Activated naive CD8-positive, alpha-beta T cell treated with anti-CD3 and anti-CD28 coated beads, Interleukin-2, amount 50 U/mL, for 16 hours (primary cell): ENCODE measurements at places on chromosomes 11 and 22.

DNA sequence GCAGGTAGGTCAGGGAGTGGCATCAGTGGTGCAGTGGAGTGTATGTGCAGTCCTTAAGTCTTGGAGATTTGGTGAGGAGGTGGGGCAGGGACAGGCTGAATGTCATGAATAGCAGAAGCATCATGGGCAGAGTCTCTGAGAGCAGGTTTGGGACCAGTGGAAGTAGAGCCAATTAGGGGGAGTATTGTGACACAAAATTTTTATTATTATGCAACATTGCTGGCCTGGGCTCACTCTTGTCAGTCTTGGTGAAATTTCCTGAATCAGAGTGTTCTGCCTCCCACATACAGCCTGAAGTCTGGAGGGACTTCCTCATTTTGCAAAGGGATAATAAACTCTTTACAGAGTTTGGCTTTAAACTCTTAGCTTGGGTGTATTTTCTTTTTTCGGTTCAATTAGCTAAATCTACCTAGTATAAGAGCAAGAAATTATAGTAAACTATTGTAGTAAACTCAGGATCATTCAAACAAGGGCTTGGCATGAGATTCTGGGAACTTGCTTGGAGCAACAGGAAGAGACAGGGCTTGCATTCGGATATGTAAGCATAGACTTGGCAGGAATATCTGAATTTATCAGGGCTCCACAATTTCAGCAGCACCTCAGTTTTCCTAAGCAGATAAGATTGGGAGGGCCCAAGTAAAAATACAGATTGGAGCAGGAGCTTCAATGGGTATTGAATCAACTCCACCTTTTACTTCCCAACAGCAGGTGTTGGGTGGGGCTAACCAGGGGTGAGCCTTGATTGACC lies 67.7 kb downstream of the FDX1 start:
- no peak for DNase-seq

GRCh38 chr22:35971456-35972119 lies 57.0 kb downstream of the RBFOX2 start:
- no peak for DNase-seq

DNA sequence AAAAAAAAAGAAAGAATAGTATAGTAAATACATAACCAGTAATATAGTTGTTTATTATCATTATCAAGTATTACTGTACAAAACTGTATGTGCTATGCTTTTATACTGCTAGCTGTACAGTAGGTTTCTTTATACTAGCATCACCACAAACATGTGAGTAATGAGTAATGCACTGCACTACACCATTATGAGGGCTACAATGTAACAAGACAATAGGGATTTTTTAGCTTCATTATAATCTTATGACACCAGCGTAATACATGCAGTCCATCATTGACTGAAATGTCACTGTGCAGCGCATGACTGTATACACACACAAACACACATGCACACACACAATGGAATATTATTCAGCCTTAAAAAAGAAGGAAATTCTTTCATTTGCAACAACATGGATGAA lies 111.5 kb upstream of the ZBED5 start:
- no peak for DNase-seq

DNA sequence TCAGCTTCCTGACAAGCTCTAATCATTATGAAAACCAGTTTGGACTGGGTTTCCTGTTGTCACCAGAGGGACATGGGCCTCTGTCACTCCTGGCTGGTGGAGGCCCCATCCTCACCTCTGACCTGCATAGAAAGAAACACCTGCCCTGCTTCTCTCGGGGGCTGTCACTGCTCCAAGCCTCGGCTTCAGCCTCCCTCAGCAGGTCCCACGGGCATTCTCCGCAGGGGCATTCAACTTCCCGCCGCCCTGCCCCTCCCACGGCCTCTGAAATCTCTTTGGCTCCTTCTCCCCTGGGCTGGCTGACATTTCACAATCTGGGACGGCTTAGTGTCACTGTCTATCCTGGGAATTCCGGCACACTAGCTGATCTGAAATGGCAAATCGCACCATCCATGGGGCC lies 257.9 kb downstream of the CTTN start:
- no peak for DNase-seq

DNA sequence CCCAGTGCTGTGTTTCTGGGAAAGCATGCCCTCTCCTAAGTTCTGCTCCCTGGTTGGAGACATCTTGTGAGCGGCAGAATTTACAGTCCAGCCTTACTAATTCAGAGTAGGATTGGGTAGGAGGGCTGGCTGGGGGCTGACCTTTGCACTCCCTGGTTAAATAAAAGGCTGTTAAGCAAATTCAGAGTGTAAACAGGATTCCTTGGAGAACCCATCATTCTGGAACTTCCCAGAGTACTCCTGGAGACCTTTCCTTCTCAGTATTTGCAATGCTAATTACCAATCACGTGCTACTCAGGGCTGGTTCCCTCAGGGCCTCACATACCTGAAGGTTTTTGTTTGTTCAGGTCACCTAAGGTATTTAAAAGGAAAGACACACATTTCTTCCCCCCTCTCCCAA lies 340.2 kb downstream of the TBC1D22A start:
- DNase-seq, result no peak

- no peak for DNase-seq
Measured at GRCh38 chr22:38950527-38951295, 6.7 kb upstream of the APOBEC3A start.

DNA sequence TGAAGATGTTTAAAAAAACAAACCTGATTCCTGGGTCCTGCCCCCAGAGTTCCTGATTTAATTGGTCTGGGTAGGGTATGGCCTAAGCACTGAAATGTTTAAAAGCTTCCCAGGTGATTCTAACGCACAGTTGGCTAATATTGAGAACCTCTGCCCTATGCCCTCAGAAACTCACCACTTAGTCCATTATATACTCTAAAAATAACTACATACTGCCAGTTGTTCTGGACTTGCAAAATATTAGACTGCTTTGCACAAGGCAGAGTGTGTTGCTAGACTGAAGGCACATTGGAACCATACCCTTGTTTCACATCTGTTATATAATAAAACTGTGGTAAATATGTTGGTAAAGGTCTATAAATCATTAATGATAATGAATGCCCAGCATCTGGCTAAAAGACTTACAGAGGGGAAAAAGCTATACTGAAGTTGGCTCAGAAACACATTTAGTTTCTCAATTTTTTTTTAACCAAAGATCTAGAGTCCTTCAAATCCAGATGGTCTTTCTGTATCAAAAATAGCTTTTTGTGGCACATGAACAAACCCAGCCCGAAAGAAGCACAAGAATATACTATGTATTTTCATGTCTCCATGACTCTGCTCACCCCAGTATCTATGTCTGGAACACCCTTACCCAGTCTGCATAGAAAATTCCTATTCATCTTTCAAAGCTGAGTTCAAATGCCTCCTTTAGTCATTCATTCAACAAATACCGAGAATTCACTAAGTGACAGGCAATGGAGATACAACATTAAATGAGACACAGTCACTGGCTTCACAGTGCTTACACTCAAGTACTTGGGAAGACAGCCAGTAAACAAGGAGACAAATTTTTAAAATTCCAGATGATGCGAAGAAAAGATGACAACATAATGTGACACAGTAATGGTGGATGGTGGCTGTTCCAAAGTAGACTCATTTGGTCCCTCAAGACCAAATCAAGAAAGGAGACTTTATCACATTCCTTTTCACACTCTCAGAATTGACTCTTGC lies 44.1 kb downstream of the RBFOX2 start:
- no peak for DNase-seq

GRCh38 chr11:46306296-46306853 lies 28.9 kb downstream of the CREB3L1 start:
- DNase-seq, result no peak

DNA sequence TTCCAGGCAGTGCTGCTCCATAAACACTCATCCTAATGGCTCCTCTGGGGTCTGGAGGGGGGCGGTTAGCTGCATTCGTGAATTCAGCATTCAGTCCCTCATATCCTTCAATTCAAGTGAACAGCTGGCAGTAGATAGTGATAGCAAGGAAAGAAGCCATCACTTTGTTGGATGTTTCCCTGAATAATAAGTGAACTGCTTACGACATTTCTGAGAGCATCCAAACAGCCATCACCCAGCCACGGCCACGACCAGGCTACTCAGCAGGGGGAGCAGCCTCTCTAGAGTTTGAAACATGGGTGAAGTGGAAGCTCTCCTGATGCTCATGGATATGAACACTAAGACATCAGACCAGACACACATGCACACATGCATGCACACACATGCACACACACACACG lies 163.6 kb downstream of the NTM start:
- DNase-seq, result no peak

- DNase-seq, result no peak
Measured at GRCh38 chr22:35212009-35212408, 45.3 kb upstream of the HMGXB4 start.

- no peak for DNase-seq
Measured at GRCh38 chr11:45097721-45098493, 48.5 kb upstream of the PRDM11 start.

GRCh38 chr11:83713708-83714107 lies 427.5 kb upstream of the CCDC90B start:
- no peak for DNase-seq

GRCh38 chr11:108916290-108916689 lies 251.4 kb downstream of the DDX10 start:
- no peak for DNase-seq

DNA sequence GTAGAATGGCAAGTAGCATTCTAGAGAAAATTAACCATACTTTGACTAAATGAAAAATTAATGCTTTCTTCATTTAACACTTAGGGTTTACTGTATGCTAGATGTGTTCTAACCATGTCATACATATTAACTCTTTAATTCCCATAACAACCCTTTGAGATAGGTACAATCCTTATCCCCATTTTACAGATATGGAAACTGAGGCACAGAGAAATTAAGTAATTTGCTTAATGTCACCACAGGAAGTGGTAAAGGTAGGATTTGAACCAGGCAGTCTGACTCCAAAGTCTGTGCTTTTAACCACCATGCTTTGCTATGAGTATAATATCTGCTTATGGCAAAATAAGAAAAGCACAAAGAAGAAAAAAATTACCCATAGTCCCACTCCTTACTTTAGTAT lies 59.5 kb downstream of the LIF start:
- no peak for DNase-seq

DNA sequence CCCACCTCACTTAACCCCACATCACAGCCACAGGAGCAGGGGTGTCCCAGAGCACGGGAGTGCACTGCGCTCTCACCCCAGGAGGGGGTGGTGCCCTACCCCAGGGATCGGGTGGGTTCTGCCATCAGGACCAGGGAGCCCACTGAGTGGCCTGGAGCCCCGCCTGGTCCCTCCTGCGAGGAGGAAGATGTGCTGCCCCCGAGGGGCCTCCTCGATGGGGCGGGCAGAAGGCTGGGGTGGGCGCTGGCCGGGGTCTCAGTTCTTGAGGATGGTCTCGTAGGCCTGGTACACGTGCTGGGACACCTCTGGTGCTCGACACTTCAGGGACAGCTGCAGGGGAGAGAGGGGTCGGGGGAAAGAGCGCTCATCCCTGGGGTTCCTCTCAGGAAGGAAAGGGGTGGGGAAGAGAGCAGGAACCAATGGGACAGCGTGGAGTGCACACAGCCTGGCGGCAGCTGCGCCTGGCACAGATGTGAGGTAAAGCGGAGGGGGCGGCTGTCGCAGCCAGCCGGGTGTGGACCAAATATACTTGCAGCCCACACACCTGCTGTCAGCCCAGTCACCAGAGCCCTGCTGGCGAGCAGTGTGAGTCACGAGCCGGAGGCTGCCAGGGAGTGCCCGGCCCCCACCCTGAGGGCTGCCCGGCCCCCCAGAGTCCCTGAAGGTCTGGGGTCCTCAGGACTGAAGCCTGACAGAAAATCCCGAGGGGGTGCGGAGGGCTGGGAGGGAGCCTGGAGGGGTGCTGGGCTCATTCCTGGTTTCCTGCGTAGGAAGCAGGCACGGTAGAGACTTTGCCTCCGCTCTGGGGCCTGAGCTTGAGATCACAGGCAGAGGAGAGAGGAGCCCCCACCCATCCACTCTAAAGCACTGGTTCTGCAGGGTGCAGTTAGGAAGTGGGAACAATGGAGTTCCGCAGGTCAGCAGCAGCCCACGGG lies 13.3 kb upstream of the RASL10A start:
- DNase-seq, result no peak

- no peak for DNase-seq
Measured at GRCh38 chr11:113023228-113023627, 62.0 kb downstream of the NCAM1 start.

- DNase-seq, result no peak
Measured at GRCh38 chr11:114395736-114396135, 4.6 kb downstream of the C11orf71 start.

GRCh38 chr11:46736615-46737014 lies 17.6 kb downstream of the F2 start:
- no peak for DNase-seq

GRCh38 chr11:75663808-75664207 lies 5.0 kb downstream of the MAP6 start:
- no peak for DNase-seq

DNA sequence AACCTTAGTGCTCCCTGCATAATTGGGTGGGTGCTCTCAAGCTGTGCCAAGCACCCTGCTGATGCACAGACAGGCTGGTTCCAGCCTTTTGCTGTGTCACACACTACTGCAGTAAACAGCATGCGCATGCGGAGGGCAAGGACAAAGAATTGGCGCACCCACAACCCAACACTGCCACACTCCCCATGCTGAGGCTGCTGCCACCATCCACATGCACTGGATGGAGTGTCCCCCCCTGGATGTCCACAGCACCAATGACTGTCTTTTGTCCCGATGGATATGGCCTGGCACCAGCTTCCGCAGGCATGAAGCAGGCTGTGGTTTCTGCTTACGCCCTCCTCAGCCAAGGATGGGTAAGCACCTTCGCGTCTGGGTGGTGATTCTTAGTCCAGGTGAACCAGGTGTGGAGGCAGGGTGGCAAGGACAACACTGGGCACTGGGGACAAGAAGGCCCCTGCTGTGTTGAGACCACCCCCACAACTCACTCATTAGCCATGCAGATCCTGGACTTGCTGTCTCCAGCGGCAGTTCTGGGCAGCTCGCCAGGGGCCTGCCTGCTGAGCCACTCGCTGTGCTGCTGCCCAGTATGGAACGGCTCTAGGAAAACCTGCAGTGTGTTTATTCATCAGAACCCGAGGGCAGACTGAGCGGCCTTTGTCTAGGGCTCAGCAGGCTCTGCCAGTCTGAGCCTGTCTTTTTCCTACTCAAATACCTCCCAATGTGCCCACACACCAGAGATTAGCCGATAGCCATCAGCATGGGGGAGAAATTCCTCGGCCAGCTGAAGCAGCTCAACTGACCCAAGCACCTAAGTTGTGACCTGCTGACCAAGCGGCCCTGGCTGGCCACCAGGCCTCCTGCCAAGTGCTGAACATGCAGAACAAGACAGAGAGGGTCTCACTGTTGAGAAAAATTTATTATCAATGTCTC lies 8.2 kb upstream of the NAP1L4 start:
- DNase-seq, result no peak
